ENCODE measurements at places on chromosomes 3 and 15.

DNA sequence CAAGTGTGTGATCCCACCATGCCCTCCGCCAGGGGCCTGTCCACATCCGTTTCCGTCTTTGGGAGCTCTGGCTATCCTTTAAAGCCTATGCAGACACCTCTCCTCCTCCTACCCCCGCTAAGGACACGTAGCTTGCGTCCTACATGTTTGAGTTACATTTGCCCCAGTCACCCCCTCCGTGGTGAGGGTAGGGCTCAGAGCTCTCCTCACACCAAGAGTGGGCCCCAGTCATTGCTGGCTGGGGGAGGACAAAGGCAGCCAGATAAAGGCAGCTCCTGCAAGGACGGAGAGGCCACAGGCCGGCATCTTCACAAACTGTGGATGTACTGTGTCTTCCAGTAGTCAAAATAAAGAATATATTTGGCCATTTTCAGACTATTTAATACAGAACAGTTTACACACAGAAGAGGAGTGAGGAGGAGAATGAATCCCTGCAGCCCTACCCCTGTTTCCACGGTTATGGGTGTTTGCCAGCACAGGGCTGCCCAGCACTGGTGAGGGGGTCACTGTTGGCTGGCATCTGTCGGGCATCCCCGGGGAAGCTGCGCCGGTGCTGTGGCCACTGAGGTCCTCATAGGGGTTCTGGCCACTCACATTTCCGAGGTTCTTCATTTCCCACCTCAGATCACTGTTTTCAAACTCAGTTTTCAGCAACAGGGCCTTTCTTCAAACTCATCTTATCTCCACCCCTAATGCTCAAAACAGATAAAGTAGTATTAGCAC, 118.7 kb downstream of the CHRNA7 start:
- DNase-seq, result no peak

DNA sequence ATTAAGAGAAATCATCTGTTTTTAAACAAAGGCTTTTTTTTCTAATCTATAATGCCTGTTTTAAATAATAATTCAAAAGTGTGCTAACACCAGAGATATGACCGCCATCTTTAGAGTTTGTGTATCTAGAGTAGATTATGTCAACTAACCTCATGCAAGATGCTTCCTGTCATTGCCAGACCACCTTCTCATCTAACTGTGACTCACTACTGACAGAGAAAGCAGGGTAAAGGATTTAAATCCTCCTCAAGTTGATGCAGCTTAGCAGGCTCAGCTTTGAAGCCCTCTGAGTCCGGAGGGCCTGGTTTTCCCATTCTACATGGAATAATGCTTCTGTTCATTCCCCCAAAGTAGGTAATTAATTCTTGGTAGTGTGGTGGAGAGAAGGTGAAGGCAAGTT, 108.5 kb downstream of the ECT2 start:
- DNase-seq, result no peak

GRCh38 chr3:33786565-33787327, 11.7 kb upstream of the PDCD6IP start:
- no peak for DNase-seq

DNA sequence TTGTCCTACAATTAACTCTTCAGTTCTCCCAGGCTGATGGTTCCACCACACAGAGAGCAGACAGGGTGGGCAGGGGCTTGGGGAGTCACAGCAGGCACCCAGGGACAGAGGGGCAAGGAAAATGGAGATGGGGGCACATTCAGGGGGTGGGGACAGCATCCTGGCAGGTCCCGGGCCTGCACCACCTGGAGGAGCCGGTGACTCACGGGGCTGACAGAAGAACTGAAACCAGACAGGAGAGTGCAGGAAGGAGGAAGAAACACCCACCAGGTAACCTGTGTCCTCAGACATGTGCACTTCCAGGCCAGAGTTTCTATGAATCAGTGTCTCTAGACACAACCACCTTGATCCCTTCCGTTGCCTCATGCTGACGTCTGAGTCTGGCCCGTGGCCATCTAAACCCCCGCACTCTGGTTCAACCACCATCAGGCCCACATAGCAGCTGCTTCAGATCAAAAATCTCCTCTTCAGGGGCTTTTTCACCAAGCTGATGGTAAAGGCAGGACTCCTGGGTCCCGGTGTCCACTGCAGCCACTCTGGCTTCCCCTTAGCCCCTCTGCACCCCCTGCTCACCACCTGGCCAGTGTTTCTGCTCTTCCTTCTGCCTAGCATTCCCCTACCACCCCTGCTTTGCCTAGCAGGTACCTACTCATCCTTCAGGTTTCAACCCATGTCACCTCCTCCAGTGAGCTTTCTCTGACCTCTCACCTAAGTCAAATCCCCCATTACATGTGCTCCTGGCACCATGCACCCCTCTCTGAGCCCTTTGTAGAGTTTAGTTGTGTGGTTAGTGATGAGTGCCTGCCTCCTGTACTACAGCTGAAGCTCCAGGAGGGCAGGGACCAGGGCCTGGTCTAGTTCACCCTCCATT, 16.5 kb upstream of the CYP11A1 start:
- peak; percentile 47 for DNase-seq

GRCh38 chr15:55873024-55873720, 120.2 kb downstream of the NEDD4 start:
- DNase-seq, result no peak

GRCh38 chr3:196886144-196886543, 18.4 kb downstream of the SENP5 start:
- DNase-seq, result no peak

DNA sequence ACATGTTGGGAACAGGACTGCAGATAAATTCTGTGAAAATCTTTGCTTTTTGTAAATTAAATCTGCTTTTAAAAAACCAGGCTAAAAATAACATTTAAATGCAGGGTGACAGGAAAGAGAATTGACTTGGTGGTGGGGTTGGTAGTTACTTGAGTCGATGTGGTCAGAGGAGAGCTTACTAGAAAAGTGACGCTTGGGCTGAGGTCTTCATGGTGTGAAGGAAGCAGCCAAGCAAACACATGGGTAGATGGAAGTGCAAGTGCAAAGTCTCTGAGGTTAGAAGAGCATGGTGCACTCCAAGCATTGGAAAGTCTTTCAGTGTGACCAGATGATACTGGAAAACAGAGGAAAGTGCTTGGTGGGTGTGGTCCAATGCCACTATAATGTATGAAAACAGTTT, 86.4 kb upstream of the THBS1 start:
- DNase-seq, result no peak

GRCh38 chr3:148705314-148705713, 7.6 kb downstream of the AGTR1 start:
- no peak for DNase-seq

DNA sequence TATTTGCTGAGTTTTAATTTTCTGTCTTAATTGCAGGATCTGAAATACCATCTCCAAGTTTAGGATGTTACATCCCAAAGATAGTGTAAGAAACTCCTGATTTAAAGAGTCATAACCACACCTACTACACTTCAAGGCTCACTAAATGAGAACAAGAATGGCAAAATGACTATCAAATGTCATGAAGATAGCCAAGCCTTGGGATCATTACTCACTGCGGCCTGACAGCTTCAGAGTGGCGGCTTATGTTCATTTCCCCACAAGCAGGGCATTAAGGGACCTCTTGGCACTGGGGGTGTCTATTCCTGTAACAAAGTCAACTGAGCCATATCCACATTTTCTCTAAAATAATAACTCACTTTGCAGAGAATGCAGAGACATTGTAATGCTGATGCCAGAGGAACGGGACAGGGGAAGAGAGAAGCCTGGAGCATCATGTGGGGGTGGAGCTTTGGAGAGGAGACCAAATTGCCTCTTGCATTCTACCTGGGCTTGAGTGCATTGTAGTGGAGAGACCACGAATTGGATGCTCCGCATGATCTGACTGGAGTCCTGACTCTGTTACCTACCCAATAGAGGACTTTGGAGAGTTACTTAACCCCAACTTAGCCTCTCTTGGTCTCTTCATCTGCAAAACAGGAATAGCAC, 219.2 kb downstream of the OPA1 start:
- no peak for DNase-seq

- DNase-seq, result no peak
Measured at GRCh38 chr15:27742751-27743477, 356.2 kb downstream of the OCA2 start.

- DNase-seq, result no peak
Measured at GRCh38 chr3:152402695-152403451, 134.1 kb downstream of the MBNL1 start.

GRCh38 chr3:197165890-197166289, 132.5 kb downstream of the DLG1 start:
- DNase-seq, result no peak

DNA sequence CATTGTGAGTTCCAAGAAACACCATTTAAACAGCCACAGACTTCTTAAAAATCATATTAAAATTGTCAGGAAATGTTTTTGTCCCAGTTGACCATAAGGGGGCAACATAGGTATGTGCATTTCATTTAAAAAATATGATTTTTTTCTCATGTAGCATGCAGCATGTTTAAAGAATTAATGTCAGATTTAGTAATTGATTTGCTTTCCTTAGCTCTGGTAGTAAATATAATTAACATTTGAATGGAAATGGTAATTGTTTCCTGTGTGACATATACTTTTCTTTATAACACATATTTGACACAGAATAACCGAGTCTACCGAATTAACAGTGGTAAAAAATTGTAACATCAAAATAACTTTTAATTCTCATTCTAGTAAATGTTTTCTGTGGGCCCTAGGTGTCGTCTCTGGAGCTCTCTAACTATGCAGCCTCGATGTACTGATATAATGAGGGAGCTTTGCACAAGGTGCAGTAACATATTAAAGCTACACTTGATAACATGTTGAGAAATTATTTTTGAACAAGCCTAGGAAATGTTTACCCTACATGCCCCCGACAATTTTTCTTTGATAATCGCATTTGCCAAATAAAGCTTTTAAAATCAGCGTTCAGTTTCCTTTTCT, 34.9 kb downstream of the NXPE3 start:
- DNase-seq, result no peak

GRCh38 chr3:193665370-193665989, 72.5 kb downstream of the OPA1 start:
- DNase-seq, result no peak

- no peak for DNase-seq
Measured at GRCh38 chr3:113423699-113424098, 17.6 kb downstream of the CFAP44 start.

DNA sequence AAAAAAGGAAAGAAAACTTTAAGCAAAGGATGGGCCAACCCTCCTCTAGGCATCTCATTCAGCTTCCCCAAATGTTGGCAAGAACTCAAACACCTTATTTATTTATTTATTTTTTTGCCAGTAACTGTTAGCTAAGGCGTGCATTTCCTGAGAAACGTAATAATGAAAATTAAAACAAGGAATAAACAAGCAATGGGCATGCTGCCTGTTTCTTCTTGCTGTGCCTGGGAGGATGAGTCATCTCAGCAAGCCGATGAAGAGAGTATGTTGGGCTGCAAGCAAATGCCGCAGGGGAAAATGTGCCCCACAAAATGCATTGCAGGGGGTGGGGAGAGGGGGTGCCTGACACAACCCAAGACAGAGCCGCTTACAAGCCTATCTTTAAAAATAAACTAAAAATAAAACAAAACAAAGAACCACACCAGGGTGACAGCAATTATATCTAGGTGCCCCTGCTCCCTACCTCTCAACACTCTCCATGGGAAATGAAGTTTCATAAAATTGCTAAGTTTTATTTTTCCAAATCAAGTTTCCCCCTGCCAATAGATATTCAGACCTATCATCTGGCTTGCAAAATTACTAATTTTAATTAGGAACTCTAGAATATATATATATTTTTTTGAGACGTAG, 40.3 kb downstream of the EIF4E3 start:
- no peak for DNase-seq

DNA sequence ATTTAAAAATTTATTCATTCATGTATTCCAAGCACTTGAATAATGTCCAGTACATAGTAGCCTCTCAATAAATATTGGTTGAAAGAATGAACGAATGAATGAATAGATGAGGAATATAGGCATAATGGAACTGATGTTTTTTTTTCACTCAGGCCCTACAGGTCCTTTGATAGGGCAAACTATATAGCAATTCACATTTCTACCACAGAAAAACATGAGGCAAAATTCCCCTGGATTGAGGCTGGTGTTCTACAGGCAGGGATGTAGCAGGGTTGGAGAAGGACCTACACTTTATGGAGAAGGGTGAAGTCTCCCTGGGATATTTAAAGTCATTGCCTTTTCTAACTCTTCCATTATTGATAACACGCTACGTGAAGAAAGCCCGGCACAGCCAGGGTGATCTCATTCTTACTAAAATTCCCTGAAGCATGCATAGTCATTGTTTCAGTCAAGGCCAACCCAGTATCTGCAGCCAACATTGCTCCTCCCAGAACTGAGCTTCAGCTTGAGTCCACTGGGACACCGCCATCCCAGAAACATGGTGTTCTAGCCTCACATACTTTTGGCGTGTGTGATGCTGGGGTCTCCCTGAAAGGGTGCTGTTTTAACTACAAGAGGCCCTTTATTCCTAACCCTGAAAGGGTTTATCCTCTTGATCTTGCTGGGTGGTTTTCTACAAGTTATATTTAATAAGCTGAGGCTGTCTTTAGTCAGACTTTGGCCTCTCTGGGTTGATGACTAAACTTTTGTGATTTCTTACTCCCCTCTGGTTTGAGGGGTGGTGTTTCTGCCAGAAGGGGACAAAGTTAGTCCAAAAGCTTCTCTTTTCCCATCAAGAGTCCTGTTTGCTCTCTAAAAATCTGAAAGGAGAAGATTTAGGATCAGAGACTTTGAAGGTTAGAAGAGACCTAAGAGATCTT, 25.9 kb upstream of the FBN1 start:
- no peak for DNase-seq

DNA sequence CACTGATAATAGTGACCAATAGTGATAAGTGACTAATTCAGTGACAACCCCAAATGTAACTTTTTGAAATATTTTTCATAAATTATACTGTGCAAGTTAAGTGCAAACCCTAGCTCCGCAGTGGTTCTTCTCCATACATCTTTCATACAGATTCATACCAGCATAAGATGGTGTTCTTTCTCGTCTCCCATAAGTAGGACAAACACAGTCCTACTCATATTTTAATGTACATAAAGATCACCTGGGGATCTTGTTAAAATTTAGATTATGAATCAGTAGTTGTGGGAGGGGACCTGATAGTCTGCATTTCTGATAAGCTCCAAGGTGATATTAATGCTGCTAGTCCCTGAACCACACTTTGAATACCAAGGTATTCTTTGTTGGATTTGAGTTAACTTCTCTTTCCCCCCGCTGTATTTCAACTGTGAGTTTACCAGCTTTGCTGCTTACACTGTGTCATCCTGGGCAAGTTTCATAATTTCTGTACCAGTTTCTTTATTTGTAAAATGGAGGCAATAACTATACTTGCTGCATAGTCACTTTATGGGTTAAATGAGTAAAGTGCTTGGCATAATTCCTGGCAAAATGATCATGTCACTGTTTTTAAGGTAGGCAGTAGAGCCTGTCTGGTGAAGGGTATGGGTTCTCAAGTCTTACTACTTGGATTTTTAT, 34.7 kb upstream of the C3orf38 start:
- no peak for DNase-seq

DNA sequence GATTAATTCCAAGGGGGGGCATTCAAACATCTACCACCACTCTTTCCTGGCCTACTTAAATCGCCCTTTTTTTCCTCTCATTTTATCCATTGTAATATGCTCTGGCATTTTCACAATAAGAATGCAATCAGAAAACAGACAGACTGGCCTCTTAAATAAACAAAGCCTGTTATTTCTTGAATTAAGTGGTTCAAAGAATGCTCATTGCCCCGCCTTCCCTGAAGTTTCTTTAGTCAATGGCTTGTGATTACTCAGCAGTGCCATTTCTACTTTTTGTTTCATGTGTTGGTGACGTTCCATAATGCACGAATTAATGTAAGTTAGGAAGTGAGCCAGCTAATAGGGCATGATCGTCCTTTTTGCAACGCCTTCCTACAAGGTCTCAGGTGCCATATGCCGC, 68.0 kb downstream of the FBN1 start:
- no peak for DNase-seq

- no peak for DNase-seq
Measured at GRCh38 chr3:124260206-124260915, 268.4 kb upstream of the ROPN1 start.

Data from activated CD4-positive, CD25-positive, alpha-beta regulatory T cell (primary cell).